ENCODE measurements at places on chromosomes 7 and 10. TPM values are rescaled to one million over a fixed set of nuclear protein-coding genes. Genes with fewer than 3 reads are reported as not detected.

The TMED4 gene
- 96.6 TPM for total RNA-seq

DNA sequence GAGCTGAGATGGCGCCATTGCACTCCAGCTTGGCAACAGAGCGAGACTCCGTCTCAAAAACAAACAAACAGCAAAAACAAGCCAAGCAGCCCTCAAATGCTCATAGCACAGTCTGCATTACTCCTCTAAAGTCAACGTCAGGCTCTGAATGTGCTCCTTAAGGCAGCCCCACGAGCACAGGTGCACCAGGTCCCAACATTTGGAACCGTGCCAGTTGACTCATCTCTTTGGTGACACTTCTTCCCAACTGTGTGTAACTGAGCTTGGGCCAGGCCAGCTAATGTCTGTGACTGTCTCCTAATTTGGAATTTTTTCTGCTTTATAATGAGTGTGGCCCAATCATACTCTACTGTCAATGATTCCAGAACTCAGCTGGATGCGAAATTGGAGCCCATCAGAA is 66.3 kb upstream of the EFCAB10 start:
- peaks cover 11% of the 10 kb centered on the region for H3K4me1 ChIP-seq
- no peaks in the 10 kb centered on the region for H3K27me3 ChIP-seq
- no peak overlapping the region for H3K27ac ChIP-seq
- H3K36me3 ChIP-seq, result no peaks in the 10 kb centered on the region
- no peak for DNase-seq

DNA sequence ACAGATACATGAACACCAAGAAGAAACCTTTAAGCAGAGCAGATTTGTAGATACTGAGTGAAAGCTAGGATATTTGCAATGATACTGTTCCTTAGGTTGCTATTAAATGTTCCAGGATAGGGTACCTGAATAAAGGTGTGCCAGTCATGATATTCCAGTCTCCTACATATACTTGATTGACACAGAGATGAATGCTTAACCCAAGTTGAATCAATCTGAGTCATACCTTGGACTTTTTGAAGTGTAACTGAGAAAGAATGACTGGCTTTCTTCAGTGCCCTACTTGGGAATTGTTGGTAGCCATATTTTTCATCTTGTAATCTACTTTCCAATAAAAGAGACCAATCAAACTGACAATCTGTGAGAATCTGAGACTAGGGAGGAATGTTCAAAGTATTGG is 805.7 kb upstream of the GHITM start:
- H3K27me3 ChIP-seq, result no peaks in the 10 kb centered on the region
- H3K4me3 ChIP-seq, result no peak overlapping the region
- H3K36me3 ChIP-seq, result no peaks in the 10 kb centered on the region
- no peaks in the 10 kb centered on the region for H3K4me1 ChIP-seq
- no peak for DNase-seq

The IFIT1B gene
- total RNA-seq, result not detected

- no peaks in the 10 kb centered on the region for H3K27me3 ChIP-seq
- H3K27ac ChIP-seq, result no peak overlapping the region
- no peaks in the 10 kb centered on the region for H3K36me3 ChIP-seq
- DNase-seq, result no peak
- H3K4me1 ChIP-seq, result no peaks in the 10 kb centered on the region
These were observed 215.6 kb downstream of the CCSER2 start for GRCh38 chr10:84543948-84544347.

DNA sequence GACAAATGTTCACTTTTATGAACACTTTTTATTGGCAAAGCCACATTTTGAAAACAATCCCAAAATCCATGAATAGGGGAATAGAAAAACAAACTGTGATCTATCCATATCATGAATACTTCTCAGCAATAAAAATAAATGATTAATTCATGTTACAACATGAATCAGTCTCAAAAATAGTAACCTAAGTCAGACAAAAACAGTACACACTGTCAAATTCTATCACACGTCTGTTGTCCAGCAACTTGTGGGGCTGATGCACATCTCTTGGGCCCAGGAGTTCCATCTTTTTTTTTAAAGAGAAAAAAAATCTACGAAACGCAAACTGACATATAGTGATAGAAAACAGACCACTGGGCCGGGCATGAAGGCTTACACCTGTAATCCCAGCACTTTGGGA is 71.0 kb downstream of the LARP4B start:
- H3K4me1 ChIP-seq, result no peaks in the 10 kb centered on the region
- peaks cover 8% of the 10 kb centered on the region for H3K36me3 ChIP-seq
- H3K4me3 ChIP-seq, result no peak overlapping the region
- H3K27ac ChIP-seq, result no peak overlapping the region
- H3K27me3 ChIP-seq, result no peaks in the 10 kb centered on the region

The RBP3 gene
- total RNA-seq, result not detected

GRCh38 chr7:139104091-139104450 is 5.4 kb downstream of the ZC3HAV1 start:
- H3K4me3 ChIP-seq, result no peak overlapping the region
- no peaks in the 10 kb centered on the region for H3K27me3 ChIP-seq
- H3K4me1 ChIP-seq, result peaks cover 8% of the 10 kb centered on the region
- no peak for DNase-seq
- H3K27ac ChIP-seq, result no peak overlapping the region

- no peak overlapping the region for H3K4me3 ChIP-seq
- H3K4me1 ChIP-seq, result no peaks in the 10 kb centered on the region
- H3K27me3 ChIP-seq, result no peaks in the 10 kb centered on the region
These were observed 76.4 kb upstream of the PTER start for GRCh38 chr10:16360425-16360824.

DNA sequence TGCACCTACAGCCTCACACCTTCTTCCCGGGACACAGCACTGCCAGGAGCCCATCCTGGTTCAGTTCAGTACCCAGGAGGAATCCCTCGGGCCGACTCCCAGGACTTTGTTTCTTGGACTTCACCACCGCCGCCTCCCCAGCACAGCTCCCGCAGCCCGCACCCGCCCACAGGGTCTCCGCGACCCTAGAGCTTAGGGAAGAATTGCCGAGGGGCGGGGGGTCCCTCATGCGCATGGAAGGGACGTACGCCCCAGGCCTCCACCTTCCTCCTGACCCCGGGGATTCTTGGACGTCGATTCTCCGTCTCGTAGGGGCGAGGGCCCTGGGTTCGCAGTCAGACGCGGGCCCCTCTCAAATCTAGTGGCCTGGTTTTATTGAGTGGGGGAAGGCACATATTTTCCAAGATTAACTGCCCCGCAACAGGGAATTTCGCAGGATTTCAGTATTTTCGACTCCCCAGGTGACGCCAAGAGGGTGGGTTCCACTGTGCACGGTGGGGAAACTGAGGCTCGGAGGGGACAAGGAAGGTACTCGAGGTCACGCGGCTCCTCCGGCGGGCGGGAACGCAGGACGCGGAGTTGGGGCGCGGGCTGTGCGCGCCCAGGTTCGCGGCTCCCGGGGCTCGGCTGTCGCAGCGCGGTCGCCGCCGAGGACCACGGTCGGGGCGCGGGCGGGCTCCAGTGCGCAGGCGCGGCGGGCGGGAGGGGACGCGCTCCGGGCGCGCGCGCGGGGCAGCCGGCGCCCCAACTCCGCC is at the start of gene ADCY1:
Gene ADCY1, plus strand, starts transcription at position 708 of the 755 bp plus-strand sequence. CDS start 176 bp downstream, outside the sequence.
- H3K4me3 ChIP-seq, result peak within 1 kb of the TSS; percentile 44
- no peaks in the 10 kb centered on the region for H3K36me3 ChIP-seq
- H3K27me3 ChIP-seq, result no peaks in the 10 kb centered on the region
- DNase-seq, result peak; percentile 51
- no peak within 1 kb of the TSS for H3K27ac ChIP-seq

- H3K27me3 ChIP-seq, result no peaks in the 10 kb centered on the region
- no peak overlapping the region for H3K27ac ChIP-seq
- H3K36me3 ChIP-seq, result no peaks in the 10 kb centered on the region
- no peak for DNase-seq
These were observed 367.9 kb downstream of the TFEC start for GRCh38 chr7:115662676-115663075.

The PRTFDC1 gene
- 66.5 TPM for total RNA-seq

- H3K27me3 ChIP-seq, result no peaks in the 10 kb centered on the region
- no peak for DNase-seq
- H3K4me1 ChIP-seq, result no peaks in the 10 kb centered on the region
These were observed at the start of gene ASB15 for GRCh38 chr7:123601530-123601929. Gene ASB15, plus strand, starts transcription at chr7:123601821. Its CDS starts 12,682 bp downstream, at chr7:123614503.

- DNase-seq, result no peak
- H3K27me3 ChIP-seq, result no peaks in the 10 kb centered on the region
- H3K4me1 ChIP-seq, result peaks cover 14% of the 10 kb centered on the region
- H3K4me3 ChIP-seq, result no peak overlapping the region
These were observed 6.4 kb downstream of the DNAJB9 start for GRCh38 chr7:108576116-108576515.

The TNPO3 gene
- 59.8 TPM for total RNA-seq

DNA sequence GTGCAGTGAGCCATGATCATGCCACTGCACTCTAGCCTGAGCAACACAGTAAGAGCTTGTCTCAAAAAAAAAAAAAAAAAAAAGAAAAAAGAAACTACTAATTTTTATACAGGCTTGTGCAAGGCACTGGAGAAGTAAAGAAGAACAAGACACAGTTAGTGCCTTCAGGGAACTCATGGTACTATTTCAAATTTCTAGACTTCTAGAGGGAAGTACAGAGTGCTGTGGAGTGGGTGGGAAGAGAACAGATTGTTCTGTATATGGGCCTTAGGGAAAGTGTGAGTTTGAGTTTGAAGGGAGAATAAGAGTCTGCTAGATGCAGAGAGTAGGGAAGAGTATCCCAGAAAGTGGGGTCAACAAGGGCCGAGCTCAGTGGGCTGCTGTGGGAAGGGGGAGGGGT is 234.8 kb downstream of the PHTF2 start:
- no peak overlapping the region for H3K4me3 ChIP-seq
- no peaks in the 10 kb centered on the region for H3K4me1 ChIP-seq
- no peaks in the 10 kb centered on the region for H3K36me3 ChIP-seq
- H3K27me3 ChIP-seq, result no peaks in the 10 kb centered on the region

The MLXIPL gene
- 15.6 TPM for total RNA-seq

- H3K27me3 ChIP-seq, result no peaks in the 10 kb centered on the region
- H3K36me3 ChIP-seq, result peaks cover 2% of the 10 kb centered on the region
- no peak for DNase-seq
- H3K4me3 ChIP-seq, result no peak overlapping the region
- peaks cover 27% of the 10 kb centered on the region for H3K4me1 ChIP-seq
- H3K27ac ChIP-seq, result no peak overlapping the region
These were observed 156.0 kb downstream of the EGFR start for GRCh38 chr7:55174856-55175255.

The TMEM184A gene
- 16.5 TPM for total RNA-seq

The TMEM273 gene
- total RNA-seq, result not detected

- no peaks in the 10 kb centered on the region for H3K36me3 ChIP-seq
- DNase-seq, result no peak
- H3K4me1 ChIP-seq, result no peaks in the 10 kb centered on the region
- H3K27ac ChIP-seq, result no peak overlapping the region
- H3K27me3 ChIP-seq, result no peaks in the 10 kb centered on the region
These were observed 81.6 kb downstream of the SAMD9 start for GRCh38 chr7:93036149-93036640.

GRCh38 chr7:35336444-35336843 is 82.5 kb upstream of the TBX20 start:
- H3K4me1 ChIP-seq, result no peaks in the 10 kb centered on the region
- no peak overlapping the region for H3K4me3 ChIP-seq
- no peak for DNase-seq
- H3K36me3 ChIP-seq, result no peaks in the 10 kb centered on the region
- 0 out of 2 replicates have a peak, but pooled peaks cover 1% of the 10 kb centered on the region for H3K27me3 ChIP-seq

The CUZD1 gene
- 2.1 TPM for total RNA-seq

DNA sequence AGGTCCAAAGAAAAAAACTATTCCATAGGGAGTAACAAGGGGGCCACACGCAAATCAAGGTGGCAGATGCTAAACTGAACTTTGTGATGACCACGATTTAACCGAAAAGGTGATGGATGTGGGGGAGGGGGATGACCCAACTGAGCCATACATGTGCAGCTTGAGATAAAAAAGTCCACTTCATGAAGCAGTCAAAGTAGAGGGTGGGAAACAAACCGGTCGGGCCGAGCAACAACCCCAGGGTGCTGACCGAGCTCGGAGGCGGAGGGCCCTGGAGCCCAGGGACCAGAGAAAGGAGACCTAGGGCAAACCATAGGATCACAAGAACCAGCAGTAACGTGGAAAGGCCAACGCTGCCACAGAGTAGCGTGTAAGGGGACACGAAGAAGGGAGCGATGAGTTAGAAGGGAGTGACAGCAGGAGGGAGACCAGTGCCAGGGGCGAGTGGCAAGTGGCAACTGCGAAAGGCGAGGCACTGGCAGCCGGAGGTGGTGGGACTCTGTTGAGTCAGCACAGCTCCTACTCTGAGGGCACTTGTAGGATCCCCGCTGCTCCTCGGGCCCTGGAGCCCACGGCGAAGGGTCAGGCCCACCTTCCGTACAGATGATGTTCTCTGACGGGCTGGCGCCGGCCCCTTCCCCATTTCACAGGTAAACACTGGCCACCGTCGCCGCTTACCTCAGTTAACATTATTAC is 540 bp downstream of the SNX13 start:
- peak overlapping the region; percentile 100 for H3K27ac ChIP-seq
- no peaks in the 10 kb centered on the region for H3K27me3 ChIP-seq
- H3K4me3 ChIP-seq, result peak overlapping the region; percentile 99
- H3K4me1 ChIP-seq, result 0 out of 2 replicates have a peak, but pooled peaks cover 8% of the 10 kb centered on the region
- no peaks in the 10 kb centered on the region for H3K36me3 ChIP-seq

GRCh38 chr10:96673318-96674099 is 46.8 kb downstream of the PIK3AP1 start:
- no peaks in the 10 kb centered on the region for H3K36me3 ChIP-seq
- peak overlapping the region; percentile 85 for H3K27ac ChIP-seq
- no peaks in the 10 kb centered on the region for H3K27me3 ChIP-seq
- peak; percentile 84 for DNase-seq

Measured in Caco-2 (cell line).